ENCODE measurements at places on chromosomes 1 and 21.

DNA sequence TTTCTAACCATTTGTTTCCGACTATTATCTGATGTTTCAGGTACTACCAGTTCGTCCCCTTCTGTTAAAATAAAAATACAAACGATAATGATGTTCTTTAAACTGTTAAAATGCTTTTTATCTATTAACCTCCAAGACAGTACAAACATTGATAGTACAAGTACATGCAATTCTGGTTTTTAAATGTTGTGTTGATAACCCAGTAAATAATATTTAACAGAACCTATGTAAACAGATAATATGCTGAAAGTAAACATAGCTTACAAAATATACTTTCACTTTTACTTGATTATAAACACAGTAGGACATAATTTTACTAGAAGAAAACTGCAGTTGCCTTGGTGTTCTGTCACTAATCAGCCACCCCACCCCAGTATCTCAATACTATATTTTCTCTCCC lies 76.9 kb downstream of the COQ8A start:
- no peak for DNase-seq

GRCh38 chr1:242243472-242243871 lies 244.6 kb upstream of the MAP1LC3C start:
- no peak for DNase-seq

DNA sequence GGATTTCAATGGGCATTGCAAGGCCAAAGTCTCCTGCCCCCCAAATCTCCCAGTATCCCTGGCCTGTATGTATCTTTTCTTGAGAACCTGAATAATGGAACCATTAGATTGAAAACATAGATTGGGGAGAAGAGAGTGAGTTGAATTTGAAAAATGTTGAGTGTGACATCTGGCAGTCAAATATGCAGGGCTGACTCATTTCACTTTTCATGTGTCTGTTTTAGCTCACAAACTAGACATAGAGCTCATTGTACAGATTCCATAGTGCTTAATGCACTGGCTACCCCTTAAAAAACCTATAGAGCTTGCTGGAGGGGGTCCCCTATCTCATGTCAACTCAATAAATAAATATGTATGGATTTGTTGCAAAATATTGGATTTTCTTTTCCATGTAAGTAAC lies 30.8 kb downstream of the DDR2 start:
- no peak for DNase-seq

- no peak for DNase-seq
These were observed 3.8 kb upstream of the PARS2 start for GRCh38 chr1:54768093-54768492.

DNA sequence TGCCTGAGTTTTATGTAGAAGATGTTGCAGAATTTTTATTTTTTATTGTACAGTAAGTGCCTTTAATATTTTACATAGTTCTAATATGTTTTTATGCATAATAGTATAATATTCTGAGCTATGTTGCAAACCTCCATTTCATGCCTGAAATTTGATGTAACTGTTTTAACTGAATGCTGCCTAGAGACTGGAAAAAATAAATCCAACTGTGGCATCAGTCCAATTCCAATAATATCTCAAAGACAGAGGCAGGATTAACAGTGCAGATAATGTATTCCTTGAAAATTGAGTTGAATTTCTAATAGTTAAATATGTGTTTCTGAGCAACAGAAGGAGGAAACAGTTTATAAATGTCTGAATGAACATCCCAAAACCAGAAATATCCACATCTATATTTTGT lies 61.1 kb upstream of the KIF1B start:
- DNase-seq, result no peak

DNA sequence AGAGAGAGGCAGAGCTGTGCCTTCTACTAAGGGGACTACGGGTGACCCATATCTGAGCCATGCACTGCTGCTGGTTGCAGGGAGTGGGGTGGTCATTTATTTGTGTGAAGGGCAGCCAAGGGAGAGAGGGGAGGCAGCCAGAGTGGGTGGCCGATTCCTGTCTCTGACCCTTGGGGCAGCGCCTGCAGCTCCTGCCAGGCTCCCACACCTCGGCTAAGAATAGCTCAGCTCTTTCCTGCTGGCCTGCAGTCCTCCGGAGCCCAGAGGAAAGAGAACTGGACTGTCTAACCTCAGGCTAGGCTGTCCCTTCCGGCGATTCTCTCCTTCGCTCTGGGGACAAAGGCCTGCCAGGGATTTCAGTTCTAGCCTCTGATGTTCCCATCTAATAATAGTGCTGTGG lies 11.6 kb upstream of the CD34 start:
- no peak for DNase-seq

GRCh38 chr1:47555841-47556560 lies 118.2 kb downstream of the FOXD2 start:
- DNase-seq, result no peak

DNA sequence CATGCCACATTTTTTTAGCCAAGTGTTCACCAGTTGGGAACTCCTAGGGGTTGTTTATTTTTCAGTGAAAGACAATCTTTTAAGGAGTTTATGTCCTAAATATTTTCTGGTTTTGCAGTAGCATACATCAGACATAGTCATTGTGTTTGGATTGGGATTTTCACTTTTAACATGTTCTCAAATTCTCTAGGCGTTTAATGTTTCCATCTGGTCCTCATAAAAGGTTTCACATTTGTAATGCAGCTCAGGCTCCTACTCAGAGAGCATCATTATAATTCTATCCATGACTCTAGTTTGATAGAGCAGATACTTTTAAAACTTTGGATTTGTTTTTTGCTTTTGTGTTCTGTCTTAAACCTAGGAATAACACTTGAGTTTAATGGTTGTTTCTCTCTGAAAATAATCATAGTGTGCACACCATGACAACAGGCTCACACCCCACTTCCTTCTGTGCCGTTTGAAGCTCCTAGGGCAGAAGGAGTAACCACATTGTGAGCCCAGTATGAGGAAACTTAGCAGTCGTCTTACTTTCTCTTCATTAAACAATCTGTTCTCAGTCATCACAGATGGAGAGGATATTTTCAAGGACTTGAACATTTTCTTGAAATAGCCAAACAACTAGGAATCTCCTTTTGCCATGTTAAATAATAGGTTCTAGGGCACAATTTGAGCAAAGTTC lies 219.6 kb downstream of the PDE4B start:
- DNase-seq, result no peak

GRCh38 chr1:190908691-190909090 lies 431.0 kb upstream of the BRINP3 start:
- no peak for DNase-seq

DNA sequence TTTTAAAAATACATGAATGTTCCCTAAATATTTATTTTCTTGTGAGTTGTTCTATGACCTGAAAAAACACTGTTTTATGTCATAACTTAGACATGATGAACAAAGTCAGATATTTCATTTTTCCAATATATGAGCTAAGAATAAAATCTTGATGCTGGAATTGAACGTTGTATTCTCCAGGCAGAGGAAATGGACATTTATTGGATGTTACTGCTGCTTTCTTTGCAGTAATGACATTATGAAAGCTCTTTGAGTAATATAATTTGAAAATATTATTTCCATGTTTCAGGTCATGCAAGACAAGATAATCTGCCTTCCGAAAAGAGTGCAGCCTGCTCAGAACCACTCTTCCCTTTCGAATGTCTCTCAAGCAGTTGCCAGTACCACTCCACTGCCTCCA lies 79.5 kb downstream of the LRRC8C start:
- DNase-seq, result no peak

DNA sequence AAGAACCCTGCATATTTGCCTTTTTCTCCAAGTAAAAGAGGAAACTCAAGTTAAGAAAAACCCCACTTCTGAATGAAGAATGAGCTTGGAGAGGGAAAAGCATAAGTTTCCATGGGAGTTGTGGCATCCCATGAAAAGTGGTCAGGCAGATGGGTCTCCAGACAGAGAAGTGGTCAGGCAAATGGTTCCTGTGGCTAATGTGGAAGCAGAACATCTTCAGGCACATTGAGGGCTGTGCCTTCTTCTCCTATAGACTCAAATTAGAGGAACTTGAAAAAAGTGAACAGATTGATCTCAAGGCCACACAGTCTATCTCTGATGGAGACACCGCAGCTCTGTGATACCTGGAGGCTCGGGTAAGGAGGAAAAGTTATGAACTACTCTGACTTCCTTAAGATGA lies 55.7 kb upstream of the KIRREL1 start:
- DNase-seq, result no peak

GRCh38 chr21:46265736-46266525 lies 19.5 kb downstream of the MCM3AP start:
- no peak for DNase-seq

- DNase-seq, result no peak
These were observed 53.3 kb upstream of the ZC3H11B start for GRCh38 chr1:219666242-219666641.

DNA sequence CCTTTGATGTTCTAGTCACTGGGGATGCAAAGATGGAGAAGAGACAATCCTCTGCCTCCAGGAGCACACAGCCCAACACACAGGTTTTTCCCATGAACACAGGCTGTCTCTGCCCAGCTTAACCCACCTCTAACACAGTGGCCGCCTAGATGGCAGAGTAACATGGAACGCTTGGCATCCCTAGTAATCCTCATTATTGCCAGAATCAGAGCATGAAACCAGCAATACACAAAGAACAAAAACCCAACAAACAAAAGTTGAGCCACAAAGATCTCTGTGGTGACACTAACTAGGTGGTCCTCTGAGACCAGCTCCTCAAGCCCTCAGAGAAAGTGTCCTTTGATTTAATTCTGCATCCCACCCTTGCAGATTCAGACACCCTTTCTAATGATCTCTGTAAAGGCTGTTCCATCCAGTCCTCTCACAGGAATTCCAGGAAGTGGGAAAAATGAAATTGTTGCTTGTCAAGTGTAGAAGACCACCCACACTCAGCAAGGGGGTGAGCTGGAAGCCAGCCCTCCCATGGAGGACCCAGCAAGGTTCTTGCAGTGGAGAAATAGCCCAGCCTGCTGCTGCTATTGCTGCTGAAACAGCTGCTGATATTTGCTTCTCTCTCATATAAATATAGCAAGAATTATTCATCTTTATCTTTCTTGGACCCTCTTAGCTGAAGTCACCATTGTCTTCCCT lies 7.4 kb upstream of the ATP2B4 start:
- DNase-seq, result no peak

- no peak for DNase-seq
These were observed 2.8 kb downstream of the UBE2J2 start for GRCh38 chr1:1270813-1271212.

GRCh38 chr1:182227864-182228547 lies 163.6 kb downstream of the GLUL start:
- no peak for DNase-seq

DNA sequence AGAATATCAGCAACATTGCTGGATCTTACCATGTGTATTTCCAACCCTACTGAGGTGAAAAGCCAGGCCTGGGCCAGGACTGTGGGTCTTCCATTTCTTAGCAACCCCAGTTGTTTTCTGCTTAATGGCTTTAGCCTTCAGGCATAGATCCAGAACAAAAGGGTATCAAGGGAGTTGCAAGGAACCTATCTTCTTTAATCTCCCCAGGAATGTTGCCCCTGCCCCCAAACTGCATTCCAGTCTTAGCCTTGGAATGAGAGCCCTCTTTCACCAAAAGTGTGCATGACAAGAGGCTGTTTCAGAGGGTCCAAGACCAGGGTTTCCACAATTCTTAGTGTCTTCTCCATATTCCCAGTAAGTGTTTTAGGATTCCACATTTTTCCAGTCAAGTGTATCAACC lies 87.9 kb upstream of the SOX13 start:
- no peak for DNase-seq

DNA sequence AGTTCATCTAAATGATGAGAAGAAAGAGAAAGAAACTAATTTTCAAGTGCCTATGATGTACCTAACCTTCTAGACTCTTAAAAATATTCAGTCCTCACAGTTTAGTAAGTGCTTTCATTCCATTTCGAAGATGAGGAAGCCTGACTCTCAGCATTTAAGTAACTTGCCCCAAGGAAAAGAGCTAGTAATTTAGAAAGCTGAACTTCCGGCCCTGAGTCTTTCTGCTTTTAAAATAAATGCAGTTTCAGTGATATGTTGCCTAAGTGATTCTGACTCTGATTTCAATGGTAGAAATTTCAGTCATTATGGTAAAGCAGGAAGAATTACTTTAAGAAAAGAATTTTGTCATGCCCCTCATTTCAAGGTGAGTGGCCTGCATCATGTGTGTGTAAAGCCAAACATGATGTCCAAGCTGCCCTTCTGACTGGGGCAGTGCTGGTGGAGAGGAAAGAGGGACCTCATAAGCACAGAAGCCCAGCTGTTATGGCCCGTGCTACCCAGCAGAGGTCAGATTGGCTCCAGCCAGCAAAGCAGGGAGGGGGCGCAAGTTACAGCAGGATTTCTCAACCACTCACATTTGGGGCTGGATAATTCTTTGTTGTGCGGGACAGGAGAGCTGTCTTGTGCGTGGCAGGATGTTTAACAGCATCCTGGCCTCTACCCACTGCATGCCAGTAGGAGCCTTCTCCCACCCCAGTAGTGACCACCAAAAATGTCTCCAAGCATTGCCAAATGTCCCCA lies 10.7 kb downstream of the ATP1A4 start:
- no peak for DNase-seq

- no peak for DNase-seq
These were observed 207.6 kb upstream of the NFIA start for GRCh38 chr1:60874718-60875117.

- DNase-seq, result no peak
These were observed 9.1 kb downstream of the ABCA4 start for GRCh38 chr1:94111879-94112278.

DNA sequence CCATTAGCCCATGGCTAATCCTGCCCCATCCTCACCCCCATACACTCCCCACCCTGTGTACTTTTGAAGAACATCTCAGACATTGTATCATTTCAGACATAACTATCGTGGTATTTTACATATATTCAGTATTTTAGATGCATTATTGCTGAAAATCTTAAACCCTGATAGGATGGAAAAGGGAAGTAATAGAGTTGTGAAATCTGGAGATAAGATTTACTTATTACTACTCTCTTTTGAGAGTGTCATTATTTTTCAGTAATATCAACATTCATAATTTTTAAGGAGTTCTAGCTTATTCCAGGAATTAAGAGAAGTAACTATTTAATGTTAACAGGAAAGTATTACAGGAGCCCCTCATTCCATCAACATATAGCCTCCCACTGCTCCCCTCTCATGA lies 34.4 kb downstream of the ADCY10 start:
- no peak for DNase-seq

DNA sequence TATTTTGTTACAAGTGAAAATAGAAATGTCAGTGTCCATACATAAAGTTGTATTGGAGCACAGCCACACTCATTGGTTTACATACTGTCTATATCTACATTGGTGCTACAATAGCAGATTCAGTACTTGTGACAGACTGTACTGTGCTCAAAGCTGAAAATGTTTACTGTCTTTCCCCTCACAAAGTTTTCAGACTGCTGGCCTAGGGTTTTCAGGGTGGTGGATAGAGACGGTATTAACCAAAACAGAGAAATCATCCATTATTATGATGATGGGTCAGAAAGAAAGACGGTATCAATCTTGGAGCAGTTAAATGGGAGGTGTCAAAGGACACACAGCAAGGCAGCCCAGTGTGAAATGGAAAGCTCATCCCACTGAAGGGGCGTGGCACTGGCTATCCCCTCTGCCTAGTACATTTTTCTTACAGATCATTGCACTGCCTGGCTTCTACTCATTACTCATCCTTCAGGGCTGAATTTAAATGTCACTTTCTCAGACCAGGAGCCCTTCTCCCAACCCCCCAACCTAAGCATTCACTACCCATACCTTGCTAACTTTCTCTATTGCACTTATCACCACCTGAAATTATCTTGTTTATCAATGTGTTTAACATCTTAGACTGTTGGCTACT lies 10.2 kb downstream of the JAK1 start:
- DNase-seq, result no peak
